ENCODE measurements at places on chromosomes 6 and 20.

GRCh38 chr6:111604259-111605099 is 1.2 kb downstream of the TRAF3IP2 start:
- no peak for DNase-seq

- no peak for DNase-seq
Measured at GRCh38 chr6:156876302-156876701, 99.1 kb downstream of the ARID1B start.

DNA sequence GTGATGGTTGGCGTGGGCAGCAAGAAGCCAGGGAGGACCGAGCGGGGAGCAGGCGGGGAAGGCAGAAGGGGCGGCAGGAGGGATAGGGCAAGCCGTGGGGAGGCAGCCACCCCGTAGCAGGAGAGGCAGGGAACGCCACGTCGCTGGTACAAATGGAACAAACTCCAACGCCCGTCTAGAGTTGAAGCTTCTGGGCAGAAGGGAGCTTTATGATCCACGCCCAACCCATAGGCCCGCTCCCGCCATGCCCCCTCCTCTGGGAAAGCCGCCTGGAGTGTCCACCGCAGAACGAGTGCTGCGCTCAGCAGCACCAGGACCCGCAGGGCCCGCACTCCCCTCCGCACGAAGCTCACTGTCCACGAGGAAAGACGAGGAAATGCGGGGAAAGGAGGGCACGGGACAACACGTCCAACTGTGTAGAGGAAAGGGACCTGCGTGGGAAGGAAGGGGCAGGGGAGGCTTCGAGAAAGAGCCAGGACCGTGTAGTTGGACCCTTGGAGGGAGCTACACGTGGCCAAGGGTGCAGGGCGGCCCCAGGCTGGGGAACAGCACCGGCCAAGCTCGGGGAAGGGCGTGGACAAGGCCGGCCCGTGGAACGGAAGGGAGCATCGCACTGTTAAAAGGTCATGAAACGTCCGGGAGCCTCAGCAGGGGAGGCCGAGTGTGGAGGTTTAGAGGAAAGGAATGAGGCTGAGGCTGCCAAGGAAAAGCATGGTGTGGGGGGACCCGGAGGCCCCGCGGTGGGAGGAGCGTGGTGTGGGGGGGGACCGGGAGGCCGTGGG is 204.0 kb downstream of the DLL1 start:
- DNase-seq = peak; percentile 41

DNA sequence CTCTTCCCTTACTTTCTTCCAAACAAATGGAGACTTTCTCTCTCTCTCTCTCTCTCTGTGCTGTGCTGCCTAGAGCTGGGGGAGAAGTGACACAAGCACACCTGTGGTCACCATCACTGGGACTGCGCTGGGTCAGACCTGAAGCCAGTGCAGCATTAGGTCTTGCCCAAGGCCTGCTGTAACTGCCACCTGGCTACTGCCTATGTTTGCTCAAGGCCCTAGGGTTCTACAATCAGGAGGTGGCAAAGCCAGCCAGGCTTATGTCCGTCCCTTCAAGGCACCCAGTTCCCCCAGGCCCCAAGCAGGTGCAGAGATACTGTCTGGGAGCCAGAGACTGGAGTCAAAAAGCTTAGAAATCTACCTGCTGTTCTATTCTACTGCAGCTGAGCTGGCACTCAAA is 49.4 kb upstream of the TOP1 start:
- DNase-seq = no peak

- DNase-seq = no peak
Measured at GRCh38 chr20:60036346-60036745, 78.1 kb downstream of the CDH26 start.

- DNase-seq = no peak
Measured at GRCh38 chr6:53336070-53336469, 12.7 kb downstream of the ELOVL5 start.

- no peak for DNase-seq
Measured at GRCh38 chr6:31898383-31899011, 999 bp upstream of the EHMT2 start.

DNA sequence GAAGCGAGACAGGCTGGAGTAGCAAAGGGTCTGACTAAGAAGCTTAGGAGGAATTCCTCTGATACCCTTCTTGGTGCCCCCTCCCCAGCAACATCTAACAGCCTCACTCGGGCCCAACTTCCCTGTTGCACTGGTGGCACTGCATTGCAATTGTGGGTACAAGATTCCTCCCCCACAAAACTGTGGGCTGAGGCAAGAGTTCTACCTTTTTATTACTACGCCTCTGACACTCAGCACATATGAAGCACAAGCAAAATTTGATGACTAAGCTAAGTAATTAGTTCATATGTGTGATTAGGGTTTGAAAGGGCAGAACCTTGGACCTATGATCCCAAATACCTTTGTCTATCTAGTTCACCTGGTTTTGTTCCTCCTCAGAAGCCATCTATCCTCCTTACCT is 83.5 kb downstream of the ZHX3 start:
- no peak for DNase-seq

DNA sequence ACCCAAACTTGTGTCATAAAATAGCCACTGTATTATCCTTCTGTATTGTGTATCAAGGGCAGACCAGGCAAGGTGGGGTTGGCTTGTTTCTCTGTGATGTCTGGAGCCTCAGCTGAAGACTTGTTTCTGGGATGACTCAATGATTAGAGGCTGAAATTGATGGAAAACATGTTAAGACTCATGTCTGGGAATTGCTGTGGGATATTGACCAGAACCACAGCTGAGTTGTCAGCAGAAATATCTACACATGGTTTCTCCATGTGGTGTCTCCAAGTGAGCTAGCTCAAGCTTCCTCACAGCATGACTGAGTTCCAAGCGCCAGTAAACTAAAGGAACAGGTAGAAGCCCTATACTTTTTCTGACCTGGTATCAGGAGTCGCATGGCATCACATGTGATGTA is 128.5 kb upstream of the SYNDIG1 start:
- no peak for DNase-seq

DNA sequence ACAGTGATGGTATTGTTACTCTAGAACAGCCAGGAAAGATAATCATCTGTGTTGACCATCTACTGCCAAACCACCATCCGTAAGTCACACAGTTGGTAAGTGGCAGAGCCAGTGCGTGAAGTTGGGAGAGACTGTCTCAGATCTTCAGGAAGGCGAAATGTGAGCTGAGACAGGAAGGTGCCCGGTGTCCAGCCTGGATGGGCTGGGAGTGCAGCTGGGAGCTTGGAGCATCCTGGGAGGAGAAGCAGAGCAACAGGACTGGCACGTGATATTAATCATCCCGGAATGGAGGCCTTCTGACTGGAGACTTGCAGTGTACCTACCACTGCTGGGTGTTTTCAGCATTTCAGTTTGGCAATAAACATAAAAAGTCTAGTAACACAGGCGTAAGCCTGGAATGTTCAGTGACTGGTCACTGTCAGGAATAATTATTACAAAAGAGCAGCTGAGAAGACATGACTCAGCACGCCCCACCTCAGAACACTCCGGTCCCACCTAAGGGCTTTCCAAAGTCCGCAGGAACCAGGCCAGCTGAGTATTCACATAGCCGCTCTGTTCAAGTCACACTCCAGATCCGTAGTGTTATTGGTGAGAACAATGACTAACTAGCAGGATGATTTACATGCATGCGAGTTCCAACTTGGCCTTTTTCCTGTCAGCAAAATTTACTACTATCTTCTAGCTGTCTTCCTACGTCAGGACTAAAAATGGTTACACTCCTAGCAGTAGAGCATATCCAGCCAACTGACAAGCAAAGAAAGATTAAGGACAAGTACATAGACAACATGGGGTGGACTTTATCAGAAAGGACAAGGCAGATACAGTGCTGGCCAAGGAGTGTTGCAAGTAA is 45.1 kb upstream of the PNRC1 start:
- no peak for DNase-seq

DNA sequence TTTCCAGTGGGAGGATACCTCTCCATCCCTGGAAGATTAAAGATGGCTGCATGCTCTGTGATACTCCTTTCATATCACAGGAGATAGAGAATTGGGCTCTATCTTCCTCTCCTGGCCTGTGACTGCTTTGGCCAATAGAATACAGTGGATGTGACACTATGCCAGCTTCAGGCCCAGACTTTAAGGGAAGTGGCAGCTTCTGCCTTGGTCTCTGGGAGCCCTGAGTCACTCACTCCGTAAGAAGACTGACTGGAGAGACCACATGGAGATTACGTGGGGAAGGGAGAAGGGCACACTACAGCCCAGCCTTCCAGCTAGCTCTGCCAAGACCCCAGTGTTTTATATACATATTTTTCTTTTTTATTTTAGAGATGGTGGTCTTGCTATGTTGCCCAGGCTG is 10.4 kb upstream of the MMP9 start:
- no peak for DNase-seq

GRCh38 chr20:44765091-44765490 is 19.4 kb downstream of the KCNK15 start:
- no peak for DNase-seq

DNA sequence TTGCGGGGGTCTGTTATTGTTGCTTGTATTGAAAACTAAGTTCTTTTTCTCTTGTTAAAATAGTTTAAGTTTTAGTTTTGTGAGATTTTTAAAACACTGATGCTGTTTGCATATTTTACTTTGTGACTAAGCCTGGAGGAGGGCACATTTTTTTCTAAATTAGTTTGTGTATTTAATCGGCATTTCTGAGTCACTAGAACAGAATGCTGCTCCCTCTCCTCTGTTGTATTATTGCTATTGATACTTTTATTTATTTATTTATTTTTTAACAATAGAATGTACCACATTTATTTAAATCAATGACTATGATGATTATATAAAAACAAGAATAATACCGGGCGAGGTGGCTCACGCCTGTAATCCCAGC is 5.1 kb upstream of the FAM50B start:
- no peak for DNase-seq

- no peak for DNase-seq
Measured at GRCh38 chr20:44861531-44862006, 23.9 kb upstream of the YWHAB start.

GRCh38 chr6:125157725-125158124 is 4.2 kb downstream of the TPD52L1 start:
- no peak for DNase-seq

- DNase-seq = no peak
Measured at GRCh38 chr6:26235302-26235670, 129.7 kb upstream of the BTN3A2 start.

GRCh38 chr20:45038745-45039474 is 62.0 kb downstream of the KCNS1 start:
- DNase-seq = no peak

DNA sequence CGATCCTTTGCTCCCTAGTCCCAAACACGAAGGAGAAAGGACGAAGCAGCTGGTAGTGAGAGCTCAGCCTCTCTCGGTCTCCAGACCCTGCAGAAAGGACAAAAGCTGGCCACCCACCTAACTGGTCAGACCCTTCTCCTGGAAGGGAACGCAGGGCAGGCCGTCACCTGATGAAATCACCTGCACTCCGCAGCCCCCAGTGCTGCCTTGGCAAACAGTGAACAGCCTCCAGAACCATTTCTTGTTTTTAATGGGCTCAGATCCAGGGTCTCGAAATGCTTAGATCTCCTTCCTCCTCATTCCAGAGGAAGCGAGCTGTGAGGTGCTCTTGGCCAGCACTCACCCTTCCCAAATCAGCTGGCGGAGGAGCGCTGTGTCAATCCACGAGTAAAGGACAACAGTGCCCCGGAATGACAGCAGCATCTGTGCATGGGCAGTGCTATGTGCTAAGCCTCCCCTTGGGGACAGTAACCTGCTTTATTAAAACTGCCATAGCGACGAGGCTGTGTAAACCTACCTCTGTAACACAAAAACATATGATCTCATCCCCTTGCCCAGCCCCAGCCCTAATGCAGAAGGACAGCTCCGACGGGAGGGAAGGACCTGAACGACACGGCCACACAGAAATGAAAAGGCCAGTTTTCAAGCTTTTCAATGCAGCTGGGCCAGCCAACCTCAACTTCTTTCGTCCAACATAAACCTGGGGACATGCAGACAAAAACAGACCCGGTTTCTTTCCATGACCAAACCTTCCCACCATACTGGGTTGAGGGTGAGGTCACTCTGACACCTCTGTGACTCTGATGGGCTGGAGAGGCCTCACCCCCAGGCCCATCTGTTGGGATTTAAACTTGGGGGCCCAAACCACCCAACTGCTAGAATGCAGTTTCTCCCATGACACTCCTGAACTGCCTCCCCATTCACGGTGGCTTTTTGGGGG is 43.3 kb downstream of the SULF2 start:
- no peak for DNase-seq

DNA sequence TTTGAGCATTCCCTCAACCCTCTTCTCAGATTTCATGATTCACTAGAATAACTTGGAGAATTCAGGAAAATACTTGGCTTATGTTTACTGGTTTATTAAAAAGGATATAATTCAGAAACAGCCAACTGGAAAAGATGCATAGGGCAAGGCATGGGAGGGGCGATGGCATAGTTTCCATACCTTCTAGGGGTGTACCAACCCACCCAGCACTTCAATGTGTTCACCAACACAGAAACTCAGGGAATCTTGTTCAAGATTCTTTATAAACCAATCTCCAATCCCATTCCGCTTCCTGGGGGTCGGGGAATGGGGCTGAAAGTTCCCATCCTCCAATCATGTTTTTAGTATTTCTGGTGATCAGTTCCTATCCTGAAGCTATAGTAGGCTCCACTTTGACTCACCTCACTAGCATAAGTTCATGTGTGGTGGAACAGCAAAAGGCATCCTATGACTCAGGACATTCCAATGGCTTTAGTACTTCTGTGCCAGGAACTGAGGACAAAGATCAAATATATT is 164.4 kb downstream of the SIM1 start:
- DNase-seq = no peak

- DNase-seq = no peak
Measured at GRCh38 chr6:170553534-170554012, 466 bp upstream of the PSMB1 start.

DNA sequence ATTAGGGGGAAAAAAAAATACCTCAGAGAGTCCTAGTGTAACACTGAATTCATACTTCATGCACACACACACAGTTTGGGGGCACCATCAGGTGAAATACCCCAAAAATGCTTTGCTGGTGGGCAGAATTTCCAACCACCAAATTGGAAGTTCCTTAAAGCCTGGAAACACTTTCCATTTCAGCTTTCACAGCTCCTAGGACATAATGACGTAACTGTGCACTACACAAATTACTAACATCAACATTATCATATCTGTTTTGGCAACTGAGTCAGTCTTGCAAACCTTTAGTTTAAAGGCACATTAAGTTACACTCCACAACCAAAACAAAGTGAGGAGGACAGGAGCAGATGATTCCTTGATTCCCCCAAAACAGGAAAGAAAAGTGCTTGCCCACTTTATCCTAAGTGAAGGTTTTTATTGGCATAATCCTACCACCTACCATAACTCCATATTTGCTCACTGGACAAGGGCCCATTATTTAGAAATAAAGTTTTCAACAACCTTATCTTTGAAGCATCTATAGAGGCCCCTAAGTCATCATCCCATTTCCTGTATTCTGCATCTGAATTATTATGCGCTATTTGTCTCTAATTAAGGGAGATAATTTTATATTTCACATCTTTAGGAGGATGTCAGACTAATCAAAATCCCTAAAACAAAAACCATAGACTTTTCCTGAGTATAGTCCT is 3.4 kb downstream of the MBOAT1 start:
- no peak for DNase-seq

GRCh38 chr20:50304501-50304856 is 113.8 kb downstream of the CEBPB start:
- no peak for DNase-seq

Data from activated CD4-positive, CD25-positive, alpha-beta regulatory T cell (primary cell).